Fibroblast of mammary gland (primary cell): ENCODE measurements at places on chromosomes 5 and 9.

- no peak for DNase-seq
Measured at GRCh38 chr9:133440874-133441273, 18.7 kb downstream of the ADAMTS13 start.

DNA sequence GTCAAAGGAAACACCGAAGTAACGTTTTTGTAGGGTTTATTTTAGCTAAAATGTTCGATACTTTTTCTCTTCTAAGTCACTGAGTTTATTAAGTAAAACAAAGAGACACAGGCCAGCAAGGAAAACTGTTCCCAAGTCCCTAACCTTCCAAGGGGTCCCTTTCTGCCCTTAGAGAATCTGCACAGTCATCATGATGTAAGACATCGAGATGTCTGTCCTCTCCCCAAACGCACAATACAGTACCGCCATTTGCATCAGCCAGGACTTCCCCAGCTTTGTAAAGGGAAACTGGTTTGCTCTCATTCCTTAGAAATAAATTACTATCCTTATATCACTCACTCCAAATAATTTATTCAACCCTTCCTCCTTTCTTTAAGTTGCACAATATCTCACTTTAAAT is 89.3 kb downstream of the MARCHF11 start:
- DNase-seq = no peak

DNA sequence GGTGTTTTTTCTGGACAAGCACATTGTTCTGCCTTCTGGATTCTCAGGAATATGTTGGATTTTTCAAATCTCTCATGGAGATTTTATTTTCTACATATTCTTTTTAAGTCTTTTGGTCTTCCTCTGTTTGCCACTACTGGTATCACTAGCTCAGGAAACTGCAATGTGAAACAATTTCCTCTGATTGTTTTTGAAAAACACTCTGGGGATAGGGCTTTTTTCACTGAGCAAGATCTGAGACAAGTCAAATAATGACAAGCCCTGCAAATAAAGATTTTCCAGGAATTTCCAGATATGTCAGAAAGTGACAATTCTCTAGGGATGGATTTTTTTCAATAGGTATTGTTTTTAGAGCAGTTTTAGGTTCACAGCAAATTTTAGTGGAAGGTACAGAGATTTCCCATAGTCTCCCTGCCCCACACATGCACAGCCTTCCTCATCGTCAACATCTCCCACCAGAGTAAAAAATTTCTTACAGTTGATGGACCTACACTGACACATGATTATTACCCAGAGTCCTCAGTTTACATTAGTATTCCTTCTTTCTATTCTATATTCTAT is 86.9 kb upstream of the TMEM161B start:
- DNase-seq = no peak

DNA sequence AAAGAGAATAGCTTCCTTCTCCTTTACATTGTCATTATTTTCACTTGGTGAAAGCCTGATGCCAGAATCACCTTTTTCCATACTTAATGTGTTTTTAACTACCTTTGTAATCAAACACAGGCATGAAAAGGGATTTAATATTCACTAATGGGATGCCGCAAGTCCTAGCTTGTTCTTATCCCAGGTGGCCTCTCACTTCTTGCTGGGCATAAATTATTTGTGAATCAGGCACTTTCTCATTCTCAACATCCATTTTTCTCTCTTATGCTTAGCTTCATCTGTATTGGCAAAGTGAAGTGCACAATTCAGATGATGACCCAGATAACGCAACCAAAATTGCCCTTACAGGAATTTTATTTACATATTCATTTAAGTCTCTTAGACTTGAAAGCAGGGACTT is 10.9 kb downstream of the ACTL7B start:
- DNase-seq = no peak

GRCh38 chr9:21803649-21804048 is 1.2 kb downstream of the MTAP start:
- no peak for DNase-seq

GRCh38 chr9:122340161-122340560 is 30.7 kb upstream of the PTGS1 start:
- no peak for DNase-seq

GRCh38 chr5:2710910-2711309 is 40.6 kb downstream of the IRX2 start:
- DNase-seq = peak; percentile 40

- peak; percentile 98 for DNase-seq
Measured at GRCh38 chr5:17249029-17249634, 31.7 kb downstream of the BASP1 start.

DNA sequence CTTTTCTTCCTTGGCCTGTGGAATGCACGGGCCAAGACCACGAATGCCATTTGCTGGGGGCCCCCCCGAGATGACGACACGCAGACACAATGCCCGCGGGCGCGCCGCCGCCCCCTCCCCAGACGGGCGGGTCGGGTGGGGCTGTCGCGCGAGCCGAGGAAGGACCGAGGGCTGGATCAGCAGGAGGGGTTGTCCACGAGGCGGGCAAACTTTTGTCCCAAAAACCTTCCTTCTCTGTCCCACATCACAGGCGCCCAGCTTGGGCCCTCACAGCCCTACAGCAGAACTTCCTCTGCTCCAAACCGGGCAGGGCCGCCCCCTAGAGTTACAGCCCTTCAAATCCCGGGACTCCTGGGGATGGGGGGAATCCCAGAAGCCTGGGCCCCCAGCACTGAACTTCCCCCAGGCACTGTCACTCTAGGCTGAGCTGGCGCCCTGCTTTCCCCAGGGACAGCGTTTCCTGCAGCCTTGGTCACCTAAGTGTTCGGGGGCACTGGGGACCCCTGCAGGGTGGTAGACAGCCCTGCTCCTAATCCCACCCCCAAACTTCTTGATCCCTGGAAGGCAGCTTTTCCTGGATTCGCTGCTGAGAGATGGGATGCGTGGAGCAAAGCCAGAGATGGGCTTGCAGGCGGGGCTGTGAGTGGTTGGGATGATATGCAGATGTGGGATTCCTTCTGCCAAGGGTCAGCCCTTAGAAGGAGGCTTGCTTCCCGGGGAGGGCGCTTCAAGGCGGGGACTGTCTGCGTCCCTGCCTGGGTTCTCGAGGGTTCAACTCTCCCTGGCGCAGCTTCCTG is 980 bp downstream of the COL5A1 start:
- DNase-seq = peak; percentile 93

DNA sequence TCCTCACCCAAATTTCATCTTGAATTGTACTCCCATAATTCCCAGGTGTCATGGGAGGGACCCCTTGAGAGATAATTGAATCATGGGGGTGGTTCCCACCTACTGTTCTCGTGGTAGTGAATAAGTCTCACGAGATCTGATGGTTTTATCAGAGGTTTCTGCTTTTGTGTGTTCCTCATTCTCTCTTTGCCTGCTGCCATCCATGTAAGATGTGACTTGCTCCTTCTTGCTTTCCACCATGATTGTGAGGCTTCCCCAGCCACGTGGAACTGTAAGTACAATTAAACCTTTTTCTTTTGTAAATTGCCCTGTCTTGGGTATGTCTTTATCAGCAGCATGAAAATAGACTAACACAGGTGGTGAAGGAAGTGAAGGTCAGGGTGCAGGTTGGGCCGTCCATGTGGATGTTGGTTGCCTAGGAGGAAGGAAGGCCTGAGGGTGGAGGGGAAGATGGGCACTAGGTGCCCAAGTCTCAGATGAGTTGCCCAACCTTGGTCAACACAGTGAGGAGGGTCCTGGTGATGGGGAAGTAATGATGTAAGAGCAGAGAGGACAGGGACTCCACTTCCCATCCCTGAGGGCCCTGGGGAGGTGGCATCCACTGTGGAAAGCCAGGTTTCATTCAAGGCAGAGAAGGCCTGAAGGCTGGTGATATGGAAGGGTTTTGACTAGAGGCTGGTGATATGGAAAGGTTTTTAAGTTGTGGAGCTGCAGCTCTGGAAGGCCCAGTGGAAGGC is 92.6 kb downstream of the HSPA4 start:
- no peak for DNase-seq

DNA sequence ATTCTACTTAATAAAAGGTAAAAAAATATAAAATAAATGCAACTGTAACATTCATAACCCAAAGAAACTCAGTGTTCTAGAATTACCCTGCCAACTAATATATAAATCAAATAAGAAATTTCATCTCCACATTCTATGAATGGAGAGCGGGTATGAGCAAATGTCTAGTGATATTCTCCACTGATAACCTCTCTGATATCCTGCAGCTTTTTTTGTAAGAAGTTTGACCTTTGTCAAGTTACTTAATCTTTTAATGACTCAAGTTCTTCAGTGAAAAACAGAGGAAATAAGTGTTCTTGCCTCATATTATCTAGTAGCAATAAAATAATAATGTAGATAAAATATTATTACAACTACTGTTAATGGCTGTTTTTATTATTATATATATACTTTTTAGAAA is 1275.6 kb upstream of the CDH9 start:
- DNase-seq = no peak

DNA sequence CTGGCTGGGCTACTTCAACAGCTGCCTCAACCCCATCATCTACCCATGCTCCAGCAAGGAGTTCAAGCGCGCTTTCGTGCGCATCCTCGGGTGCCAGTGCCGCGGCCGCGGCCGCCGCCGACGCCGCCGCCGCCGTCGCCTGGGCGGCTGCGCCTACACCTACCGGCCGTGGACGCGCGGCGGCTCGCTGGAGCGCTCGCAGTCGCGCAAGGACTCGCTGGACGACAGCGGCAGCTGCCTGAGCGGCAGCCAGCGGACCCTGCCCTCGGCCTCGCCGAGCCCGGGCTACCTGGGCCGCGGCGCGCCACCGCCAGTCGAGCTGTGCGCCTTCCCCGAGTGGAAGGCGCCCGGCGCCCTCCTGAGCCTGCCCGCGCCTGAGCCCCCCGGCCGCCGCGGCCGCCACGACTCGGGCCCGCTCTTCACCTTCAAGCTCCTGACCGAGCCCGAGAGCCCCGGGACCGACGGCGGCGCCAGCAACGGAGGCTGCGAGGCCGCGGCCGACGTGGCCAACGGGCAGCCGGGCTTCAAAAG is 36.9 kb upstream of the TTC1 start:
- no peak for DNase-seq

- no peak for DNase-seq
Measured at GRCh38 chr5:90099099-90099498, 310.5 kb downstream of the CETN3 start.

DNA sequence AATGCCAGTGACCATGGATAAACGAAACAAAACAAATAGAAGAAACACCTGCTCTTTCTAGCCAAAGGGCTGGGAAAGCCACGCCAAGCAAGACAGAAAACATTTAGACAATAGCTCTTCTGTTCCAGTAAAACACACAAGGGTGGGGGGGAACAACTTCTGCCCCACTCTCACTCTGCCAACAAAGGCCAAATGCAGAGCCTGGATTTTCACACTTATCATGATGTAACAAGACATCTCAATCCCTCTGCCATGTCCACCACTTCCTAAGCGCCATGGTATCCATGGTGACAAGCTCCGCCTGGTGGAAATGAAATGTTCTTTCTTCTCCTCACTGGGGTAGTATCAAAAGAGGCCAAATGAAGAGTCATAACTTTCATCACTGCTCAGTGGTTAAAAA is 60.6 kb downstream of the DRD1 start:
- DNase-seq = peak; percentile 11

DNA sequence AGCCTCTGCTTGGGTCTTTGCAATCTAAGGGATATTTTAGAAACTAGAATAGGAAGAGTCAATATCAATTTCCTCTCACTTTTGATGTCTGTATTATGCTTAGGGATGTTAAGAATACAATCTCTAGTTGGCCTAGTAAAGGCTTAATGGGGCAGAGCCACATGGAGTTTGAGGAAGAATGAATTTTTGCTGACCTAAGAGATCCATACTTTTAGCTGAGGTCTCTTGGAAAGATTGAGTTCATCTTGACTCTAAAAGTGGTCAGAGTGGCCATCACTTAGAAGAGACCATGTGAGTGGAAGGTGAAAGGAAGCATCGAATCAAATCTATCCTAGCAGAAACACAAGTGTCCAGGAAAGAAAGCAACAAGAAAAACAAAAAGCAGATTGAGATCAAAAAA is 92.2 kb upstream of the SLC28A3 start:
- DNase-seq = no peak

DNA sequence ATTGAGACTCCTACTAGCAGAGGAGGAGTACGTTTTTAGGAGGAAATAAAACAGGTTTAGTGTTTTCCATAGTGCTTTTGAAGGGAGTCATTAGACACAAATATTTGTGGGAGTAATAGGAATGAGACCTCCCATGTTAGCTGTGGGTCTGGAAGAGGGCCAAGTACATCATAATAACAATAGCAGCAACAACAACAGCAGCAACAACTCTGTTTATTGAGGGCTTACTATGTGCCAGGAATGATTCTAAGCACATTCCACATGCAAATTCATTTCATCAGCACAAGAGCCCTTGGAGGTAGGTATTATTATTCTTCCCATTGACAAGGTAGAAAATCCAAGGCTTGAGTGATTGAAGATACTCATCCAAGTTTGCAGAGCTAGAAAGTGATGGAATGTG is 384.2 kb upstream of the RPS23 start:
- DNase-seq = no peak

GRCh38 chr9:14747111-14747510 is 24.6 kb upstream of the CER1 start:
- DNase-seq = no peak
